ENCODE measurements at places on chromosomes 7 and 10.

- DNase-seq: no peak
Measured at GRCh38 chr10:24039897-24040296, 169.0 kb upstream of the KIAA1217 start.

DNA sequence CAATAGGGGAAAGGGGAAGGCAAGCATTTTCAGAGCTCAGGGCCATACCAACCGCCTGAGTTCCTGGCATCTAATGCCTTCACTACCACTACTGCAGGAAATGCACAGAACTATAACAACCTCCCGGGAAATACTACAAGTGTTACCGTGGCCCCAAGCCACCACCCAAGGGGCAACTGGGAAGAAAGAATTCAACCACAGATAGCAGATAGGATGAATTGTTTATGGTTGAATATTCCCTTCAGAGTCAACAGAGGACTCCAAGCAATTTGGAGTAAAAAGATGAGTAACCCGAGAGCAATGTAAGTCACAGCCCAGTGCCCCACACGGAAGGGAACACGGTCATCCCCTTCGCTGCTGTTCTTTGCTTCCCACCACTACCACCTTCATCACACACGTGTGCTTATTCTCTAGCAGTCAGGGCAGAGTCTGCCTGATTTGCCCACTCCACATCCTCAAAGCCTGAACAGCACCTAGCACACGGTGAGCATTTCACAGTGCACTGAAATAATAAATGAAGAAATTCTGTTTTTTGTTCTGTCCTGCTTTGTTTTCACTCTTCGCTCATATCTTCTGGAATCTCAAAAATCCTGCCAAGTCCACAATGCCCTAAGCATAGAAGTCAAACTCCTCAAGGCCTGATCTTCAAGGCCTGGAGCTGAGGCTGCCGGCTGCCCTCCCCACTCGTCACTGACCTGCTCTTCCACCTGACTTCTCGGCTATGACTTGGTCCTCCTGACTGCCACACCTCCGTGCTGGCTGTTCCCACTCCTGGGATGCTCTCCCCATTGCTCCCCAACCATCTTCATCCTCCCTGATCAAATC is 221.1 kb downstream of the KCNMA1 start:
- DNase-seq: no peak

DNA sequence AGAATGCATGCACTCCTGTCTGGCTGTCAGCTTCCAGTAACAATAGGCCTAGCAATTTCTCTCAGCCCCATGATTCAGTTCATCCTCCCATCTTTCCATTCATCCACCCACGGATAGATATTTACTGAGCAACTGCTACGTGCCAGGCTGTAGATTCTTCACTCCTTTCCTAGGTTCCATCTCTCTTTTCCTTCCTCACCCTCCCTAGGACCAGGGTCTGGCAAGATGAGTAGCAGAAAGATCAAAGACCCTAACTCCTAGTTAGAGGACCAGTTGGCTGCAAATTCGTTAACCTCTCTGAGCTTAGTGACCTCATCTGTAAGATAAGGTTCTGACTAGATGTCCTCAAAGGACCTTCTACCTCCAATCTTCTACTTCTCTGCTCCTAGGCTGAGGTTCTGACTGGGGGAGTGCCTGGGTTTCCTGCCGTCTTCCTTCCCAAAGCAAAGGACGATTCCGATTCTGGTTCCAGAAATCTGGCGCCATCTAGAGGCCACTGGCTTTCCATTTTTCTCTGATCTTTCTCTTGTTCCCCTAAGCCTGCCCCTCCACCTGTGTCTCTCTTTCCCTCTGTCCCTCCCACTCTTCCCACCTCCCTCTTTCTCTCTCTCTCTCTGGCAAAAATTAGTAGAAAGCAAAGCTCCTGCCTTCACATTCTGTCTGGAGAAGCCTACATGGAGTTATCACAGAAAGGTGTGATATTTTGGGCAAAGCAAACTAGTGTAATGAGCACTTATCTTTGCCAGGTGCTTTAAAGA is 26.2 kb downstream of the TBATA start:
- DNase-seq: peak; percentile 60

GRCh38 chr10:126455766-126456405 is 67.6 kb upstream of the ADAM12 start:
- no peak for DNase-seq

GRCh38 chr7:94030634-94031033 is 26.5 kb upstream of the BET1 start:
- no peak for DNase-seq

GRCh38 chr7:35707422-35707821 is 12.5 kb upstream of the HERPUD2 start:
- DNase-seq: no peak

- DNase-seq: peak; percentile 55
Measured at GRCh38 chr7:118195837-118196474, 12.0 kb downstream of the LSM8 start.

DNA sequence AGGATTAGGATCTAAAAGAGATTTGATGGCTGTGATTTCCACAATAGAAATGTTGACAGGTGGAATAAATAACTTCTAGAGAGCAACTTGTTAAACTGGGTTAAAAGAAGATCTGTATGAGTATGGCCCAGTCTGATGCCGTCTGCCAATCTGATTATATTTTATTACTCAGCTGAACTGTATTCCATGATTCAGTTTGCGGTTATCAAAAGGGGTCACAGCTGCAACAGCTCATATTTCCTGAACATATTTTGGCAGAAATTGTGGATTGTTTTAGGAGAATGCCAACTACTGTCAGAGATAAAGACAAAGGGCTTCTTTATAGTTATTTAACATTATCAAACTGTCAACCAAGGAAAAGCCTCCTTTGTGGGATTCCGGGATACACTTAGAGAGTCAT is 244.8 kb upstream of the MINDY3 start:
- no peak for DNase-seq

- no peak for DNase-seq
Measured at GRCh38 chr10:71333129-71333887, 14.2 kb downstream of the SLC29A3 start.

DNA sequence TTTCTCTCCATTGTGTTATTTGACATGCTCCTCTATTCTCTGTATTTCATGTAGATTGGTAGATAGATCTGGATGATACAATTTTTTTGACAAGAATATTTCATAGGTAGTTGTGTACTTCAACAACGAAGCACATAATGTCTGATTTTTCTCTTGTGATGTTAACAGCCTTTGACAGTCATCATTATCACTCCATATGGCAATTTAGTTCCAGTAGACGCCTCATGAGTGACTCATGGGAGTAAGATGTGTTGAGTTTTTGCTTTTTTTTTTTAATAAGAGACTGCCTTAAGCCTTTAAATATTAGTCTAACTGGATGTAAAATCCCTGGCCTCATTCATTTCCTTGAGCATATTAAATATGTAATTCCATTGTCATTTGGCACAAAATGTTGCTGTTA is 123.5 kb upstream of the ZNF32 start:
- no peak for DNase-seq

DNA sequence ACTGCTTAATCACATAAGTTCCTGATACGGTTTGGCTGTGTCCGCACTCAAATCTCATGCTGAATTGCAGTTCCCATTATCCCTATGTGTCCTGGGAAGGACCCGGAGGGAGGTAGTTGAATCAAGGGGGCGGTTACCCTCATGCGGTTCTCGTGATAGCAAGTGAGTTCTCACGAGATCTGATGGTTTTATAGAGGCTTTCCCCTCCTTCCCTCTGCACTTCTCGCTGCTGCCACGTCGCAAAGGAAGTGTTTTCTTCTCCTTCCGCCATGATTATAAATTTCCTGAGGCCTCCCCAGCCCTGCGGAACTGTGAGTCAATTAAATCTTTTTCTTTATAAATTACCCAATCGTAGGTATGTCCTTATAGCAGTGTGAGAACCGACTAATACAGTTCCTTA is 226.2 kb downstream of the SKAP2 start:
- no peak for DNase-seq

GRCh38 chr10:64760371-64760770 is 1239.2 kb downstream of the REEP3 start:
- DNase-seq: no peak

- DNase-seq: no peak
Measured at GRCh38 chr7:90520484-90520883, 51.0 kb downstream of the PTTG1IP2 start.

GRCh38 chr10:20870834-20871233 is 26.3 kb downstream of the NEBL start:
- no peak for DNase-seq

DNA sequence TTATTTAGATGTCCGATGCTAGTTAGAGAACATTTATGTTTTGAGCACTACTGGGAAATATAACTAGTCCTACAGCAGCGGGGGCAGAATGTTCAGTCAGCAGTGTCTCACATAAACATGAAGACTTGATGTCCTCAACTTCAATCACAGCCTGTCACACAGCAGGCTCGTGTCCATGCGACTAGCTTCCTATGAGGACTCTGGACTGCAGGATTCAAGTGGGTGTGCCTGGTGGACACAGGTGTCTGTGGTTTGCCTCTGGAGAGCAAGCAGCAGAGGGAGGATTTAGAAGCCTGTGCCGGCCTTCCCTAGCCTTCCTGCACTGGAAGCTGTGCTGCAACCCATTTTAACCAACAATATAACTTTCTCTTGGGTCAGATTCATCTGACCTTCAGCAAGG is 30.0 kb upstream of the LANCL2 start:
- no peak for DNase-seq

DNA sequence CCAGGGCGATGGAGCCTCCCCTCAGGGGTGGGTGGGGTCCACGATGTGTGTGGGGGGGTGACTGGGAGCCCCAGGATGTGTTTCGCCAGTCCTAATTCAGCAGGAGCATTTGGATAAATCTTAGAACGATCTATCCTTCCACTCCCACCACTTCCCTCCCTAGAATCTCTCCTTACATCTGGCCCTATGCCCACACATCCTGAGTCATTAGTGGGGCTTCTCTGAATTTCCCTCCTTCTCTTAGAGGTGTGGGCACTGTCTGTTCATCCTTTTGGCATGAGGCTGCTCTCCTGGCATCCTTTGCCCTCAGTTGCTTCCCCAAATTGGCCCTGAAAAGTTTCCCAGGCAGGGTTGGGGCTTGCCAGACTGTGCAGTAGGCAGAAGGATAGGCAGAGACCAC is 1.6 kb downstream of the GHRHR start:
- DNase-seq: no peak

Data from hippocampal formation (tissue), 2 donors.